ENCODE measurements at places on chromosomes 12 and 14.
A peak's percentile ranks its signal among the peaks of the same experiment; 100 is the strongest.

GRCh38 chr12:18837025-18837424, 99.1 kb downstream of the CAPZA3 start:
- peak; percentile 37 for DNase-seq

DNA sequence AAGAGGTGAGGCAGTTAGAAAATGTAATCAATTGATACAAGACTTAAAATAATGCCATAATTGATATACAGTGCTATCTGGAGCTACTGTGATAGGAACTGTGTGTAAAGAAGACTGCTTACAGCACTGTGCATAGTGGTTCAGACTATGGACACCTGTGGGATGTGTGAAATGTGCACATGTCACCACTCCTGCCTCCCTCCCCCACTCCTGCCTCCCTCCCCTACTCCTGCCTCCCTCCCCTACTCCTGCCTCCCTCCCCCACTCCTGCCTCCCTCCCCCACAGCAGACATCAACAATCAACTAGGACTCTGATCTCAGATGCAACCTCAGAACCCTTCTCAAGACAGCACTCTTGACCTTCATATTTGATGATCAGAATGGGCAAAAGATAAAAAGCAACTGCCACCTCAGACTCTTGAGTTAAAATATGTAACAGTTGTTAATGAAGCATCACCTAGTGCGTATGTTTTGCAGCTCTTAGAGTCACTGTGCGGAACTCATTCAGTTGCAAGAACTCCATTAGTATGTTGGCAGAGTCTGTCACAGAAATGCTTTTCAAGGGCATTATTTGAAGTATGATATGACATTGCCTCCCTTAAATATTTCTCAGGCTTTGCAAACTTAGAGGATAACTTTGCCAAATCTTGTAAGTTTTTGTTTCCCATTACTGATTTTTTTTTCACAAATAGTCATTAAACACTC, 255.2 kb upstream of the DDHD1 start:
- no peak for DNase-seq

DNA sequence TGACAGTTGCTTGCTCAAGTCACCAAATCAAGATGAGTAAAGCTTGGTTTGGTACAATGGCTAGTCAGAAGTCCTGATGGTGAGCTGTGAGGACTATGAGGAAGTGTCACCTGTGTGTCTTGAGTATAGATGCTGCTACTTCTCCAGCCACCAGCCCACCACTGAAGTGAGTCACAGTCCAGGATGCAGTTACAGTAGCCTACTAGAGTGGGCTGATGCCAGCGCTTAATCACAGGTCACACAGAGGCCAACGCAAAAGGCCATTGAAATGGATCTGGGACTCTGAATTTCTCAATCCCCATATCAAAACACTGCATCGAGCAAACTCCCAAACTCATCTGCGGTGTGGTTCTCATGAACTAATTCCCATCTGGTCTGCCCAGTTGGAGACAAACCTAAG, 223.1 kb downstream of the ANO6 start:
- no peak for DNase-seq

DNA sequence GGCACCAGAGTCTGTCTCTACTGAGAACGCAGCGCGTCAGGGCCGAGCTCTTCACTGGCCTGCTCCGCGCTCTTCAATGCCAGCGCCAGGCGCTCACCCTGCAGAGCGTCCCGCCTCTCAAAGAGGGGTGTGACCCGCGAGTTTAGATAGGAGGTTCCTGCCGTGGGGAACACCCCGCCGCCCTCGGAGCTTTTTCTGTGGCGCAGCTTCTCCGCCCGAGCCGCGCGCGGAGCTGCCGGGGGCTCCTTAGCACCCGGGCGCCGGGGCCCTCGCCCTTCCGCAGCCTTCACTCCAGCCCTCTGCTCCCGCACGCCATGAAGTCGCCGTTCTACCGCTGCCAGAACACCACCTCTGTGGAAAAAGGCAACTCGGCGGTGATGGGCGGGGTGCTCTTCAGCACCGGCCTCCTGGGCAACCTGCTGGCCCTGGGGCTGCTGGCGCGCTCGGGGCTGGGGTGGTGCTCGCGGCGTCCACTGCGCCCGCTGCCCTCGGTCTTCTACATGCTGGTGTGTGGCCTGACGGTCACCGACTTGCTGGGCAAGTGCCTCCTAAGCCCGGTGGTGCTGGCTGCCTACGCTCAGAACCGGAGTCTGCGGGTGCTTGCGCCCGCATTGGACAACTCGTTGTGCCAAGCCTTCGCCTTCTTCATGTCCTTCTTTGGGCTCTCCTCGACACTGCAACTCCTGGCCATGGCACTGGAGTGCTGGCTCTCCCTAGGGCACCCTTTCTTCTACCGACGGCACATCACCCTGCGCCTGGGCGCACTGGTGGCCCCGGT, at the start of gene PTGDR:
Gene PTGDR, plus strand, starts transcription at position 198 of the 778 bp plus-strand sequence. Its CDS starts 117 bp downstream, at position 315.
- DNase-seq: no peak

DNA sequence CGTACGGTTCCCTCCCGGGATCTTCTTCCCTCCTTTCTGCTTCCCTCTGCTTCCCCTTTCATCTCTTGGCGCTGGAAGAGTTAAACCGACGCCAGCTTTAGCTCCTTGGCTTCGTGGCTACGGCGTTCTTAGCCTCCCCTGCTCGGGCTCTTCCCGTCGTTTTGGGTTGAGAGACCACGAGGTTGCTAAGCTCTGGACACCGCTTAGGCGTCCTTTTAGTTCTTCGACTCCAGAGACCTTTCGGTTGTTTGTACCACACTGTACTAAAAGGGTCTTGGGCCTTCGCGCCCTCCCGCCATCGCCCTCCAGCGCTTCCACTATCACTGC, 545 bp downstream of the CPSF2 start:
- DNase-seq: peak; percentile 11

DNA sequence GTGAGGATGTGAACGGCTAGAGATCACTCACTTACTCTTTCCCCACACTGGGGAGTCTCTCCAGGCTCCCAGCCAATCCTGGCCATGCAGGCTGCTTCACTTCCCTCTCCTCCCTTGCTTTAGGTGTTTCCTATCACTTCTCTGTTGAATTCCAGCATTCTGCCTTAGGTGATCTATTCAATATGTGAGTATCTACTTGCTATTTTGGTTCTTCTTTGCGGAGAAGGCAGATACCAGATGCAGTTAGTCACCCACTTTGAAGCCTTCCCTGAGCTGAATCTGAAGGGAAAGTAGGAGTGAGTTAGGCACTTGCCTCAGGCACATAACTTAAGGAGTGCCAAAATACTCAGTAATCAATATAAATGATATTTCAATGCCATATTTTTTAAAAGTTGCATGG, 36.0 kb upstream of the FAR2 start:
- no peak for DNase-seq

DNA sequence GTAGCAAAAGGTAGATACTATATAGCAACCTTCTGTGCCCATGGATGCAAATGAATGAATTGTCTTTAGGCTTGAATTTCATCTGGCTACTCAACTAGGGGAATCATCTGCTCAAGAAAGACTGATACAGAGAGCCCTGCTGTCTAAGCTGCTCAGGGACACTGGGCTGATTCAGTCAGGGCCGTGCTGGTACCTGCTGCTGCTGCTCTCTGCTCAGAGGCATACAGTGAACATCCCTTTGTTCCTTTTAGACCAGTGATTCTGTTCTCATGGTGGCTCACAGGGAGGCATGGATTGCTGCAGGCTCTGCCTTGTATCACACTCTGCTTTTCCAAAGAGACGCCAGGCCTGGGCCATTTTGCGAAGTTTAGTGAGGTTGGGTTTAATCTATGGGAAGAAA, 14.1 kb downstream of the EIF2B2 start:
- DNase-seq: no peak

DNA sequence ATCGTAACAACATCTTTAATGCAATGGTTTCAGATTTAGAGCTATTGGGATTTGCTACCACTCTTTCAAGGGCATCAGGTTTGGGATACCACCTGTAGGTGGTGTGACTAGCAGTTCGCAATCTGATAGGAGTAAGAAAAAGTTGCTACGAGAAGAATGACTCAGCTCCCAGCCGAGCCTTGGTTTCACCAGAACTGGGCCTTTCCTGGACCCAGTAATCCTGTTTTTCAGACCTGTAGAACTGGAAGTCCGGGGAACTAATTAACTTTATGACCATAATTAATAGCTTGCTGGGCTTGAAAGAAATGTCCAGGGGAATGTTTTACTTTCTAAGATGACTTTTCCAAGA, 770 bp downstream of the ABHD4 start:
- no peak for DNase-seq

- DNase-seq: no peak
Observed at GRCh38 chr14:90981636-90982035, 78.8 kb downstream of the RPS6KA5 start.

GRCh38 chr12:21940549-21941505, at the start of gene ABCC9:
Gene ABCC9, minus strand, starts transcription at chr12:21941426. Its CDS starts 4,752 bp downstream, at chr12:21936674.
- peak; percentile 28 for DNase-seq

DNA sequence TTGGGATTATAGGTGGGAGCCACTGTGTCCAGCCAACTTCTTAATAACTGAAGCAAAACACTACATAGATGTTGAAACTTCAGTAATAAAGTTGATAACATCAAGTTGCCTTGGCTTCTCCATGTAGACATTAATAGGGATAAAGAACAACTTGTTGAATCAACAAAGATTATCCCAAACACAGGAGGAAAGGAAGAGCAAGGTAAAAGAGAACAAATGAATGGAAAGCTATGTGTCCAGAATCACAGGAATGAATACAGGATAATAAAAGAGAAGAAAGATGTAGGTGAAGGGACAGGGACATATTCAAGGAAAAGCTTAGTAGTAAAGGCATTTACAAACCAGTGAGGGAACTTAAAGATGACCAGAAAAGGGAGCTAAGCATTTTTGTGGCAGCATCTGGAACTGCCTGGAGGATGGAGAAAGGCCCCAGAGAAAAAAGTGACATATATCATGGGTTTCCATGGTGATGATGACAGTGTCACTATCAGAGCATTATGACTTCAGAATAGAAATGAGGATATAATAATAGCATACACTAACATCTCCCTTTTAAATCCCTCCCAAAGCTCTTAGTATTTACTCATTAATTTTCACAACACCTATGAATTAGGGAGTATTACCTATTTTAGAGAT, 24.0 kb upstream of the MDM1 start:
- DNase-seq: no peak

DNA sequence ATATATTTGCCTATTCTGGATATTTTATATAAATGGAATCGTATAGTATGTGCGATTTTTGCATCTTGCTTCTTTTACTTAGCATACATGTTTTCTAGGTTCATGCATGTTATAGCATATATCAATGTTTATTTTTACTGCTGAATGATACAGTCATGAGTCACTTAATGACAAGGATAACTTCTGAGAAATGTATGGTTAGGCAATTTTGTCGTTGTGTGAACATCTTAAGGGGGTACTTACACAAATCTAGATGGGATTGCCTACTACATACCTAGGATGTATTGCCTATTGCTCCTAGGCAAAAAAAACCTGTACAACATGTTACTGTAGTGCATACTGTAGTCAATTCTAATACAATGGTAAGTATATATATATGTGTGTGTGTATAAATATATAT, 8.8 kb downstream of the USP15 start:
- DNase-seq: no peak

DNA sequence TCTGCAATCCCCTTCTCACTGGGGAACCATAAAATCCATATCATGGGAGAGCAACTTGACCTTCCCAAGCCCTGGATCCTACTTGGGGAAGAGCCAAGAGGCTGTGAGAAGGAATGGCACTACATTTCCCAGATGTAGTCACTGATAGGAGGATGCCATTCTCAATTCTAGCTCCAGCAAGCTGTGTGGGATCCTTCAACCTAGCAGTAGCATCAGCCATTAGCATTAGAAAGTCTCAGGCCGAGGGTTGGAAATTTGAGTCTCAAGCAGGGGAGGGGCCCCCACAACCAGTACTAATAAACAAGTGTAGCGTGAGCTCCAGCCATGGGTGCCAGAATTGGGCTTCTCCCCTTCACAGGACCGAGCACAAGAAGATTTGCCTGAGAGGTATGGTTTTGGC, 84.3 kb upstream of the NELL2 start:
- no peak for DNase-seq

- no peak for DNase-seq
Observed at GRCh38 chr14:40485688-40486087, 1053.5 kb upstream of the FBXO33 start.

DNA sequence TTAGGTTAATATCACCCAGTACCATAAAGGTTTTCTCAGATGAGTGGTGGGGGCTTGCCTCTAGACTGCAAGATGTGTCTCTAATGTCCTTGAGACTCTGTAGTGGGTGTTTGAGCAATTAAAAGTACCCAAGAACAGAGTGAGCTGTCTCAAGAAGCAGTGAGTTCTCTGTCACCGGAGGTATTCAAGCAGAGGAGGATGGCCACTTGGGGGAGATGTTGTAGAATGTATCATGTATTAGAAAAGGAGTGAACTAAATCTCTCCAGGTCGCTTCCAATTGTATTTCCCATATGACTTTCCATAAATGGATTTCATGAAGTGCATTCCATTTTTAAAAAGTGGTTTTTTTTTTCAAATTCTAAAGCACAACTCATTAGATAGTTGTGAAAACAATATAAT, 35.0 kb downstream of the SLC17A8 start:
- DNase-seq: no peak

DNA sequence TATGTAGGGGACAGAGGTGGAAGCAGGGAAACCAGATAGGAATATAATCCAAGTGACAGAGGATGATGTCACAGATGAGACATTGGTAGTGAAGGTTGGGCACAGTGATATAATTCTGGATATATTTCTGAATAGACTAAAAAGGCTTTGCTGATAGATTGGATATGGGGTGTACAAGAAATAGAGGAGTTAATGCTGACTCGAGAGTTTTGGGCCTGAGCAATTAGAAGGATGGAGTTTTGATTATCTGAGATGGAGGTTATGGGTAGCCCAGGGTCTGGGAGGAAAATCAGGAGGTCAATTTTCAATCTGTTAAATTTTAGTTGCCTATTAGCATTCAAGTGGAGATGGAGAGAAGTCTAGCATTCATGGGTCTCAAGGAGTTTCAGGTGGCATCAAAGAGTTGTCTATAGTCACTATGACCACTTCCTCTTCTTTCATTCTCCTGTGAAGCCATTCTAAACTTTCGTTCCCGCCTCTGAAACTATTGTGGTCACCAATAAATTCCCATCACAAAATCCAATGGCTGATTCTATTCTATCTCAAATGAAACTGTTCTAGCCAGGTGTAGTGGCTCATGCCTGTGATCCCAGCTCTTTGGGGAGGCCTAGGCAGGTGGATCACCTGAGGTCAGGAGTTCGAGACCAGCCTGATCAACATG, 10.6 kb upstream of the ANO6 start:
- no peak for DNase-seq

DNA sequence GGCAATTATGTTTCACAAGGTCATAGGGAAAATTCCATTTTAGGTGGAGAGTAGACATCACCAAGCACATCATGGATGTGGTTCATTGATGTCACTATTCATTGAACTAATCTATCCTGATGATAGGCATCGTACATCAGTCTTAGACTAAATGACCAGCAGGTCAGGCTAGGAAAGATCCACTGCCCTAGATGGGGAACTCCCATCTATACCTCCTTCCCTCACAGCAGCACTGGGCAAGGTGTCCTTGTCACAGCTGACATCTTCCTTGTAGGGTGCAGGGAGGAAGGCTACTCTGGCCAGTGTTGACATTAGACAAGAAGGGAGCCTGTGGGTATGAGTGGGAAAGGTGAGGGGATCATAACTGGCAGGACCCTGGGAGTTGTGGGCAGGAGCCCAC, 63.8 kb upstream of the CAPRIN2 start:
- DNase-seq: no peak

Measured in NCI-H2081 (cell line).